Activated CD4-positive, alpha-beta T cell treated with anti-CD3 and anti-CD28 coated beads for 36 hours (primary cell): ENCODE measurements at places on chromosomes 7 and 10. TPM values are rescaled to one million over a fixed set of nuclear protein-coding genes. Genes with fewer than 3 reads are reported as not detected.

- H3K27ac ChIP-seq: peak overlapping the region; percentile 44
- DNase-seq: no peak
- no peaks in the 10 kb centered on the region for H3K27me3 ChIP-seq
- H3K36me3 ChIP-seq: peaks cover 28% of the 10 kb centered on the region
Measured at GRCh38 chr7:139370301-139370942, 10.7 kb downstream of the LUC7L2 start.

The RUFY2 gene
- 9.1 TPM for total RNA-seq

The TMEM184A gene
- 0.14 TPM for total RNA-seq

The DEPP1 gene
- total RNA-seq: 0.28 TPM

DNA sequence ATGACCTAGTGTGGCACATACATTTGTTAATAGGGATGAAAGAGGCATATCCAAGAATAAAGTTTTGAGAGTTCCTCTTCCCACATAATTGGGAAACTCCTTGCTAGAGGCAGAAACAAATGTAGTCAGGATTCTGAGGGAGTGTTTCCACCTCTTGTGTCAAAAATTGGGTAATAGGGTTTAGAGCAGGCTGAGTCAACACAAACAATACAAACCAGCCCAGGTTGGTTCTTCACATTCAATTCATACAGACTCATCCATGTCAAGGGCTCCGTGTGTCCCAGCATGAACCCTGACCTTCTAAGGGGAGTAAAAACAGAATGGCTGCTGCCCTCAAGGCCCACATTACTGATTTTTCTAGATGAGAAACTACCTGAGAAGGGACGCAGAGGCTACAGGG lies 75.3 kb downstream of the GLI3 start:
- H3K4me3 ChIP-seq: no peak overlapping the region
- H3K27ac ChIP-seq: no peak overlapping the region
- no peaks in the 10 kb centered on the region for H3K27me3 ChIP-seq
- H3K4me1 ChIP-seq: no peaks in the 10 kb centered on the region
- DNase-seq: no peak

GRCh38 chr7:16350634-16351033 lies 70.7 kb downstream of the CRPPA start:
- H3K4me3 ChIP-seq: no peak overlapping the region
- no peak overlapping the region for H3K27ac ChIP-seq
- DNase-seq: no peak
- H3K27me3 ChIP-seq: no peaks in the 10 kb centered on the region

DNA sequence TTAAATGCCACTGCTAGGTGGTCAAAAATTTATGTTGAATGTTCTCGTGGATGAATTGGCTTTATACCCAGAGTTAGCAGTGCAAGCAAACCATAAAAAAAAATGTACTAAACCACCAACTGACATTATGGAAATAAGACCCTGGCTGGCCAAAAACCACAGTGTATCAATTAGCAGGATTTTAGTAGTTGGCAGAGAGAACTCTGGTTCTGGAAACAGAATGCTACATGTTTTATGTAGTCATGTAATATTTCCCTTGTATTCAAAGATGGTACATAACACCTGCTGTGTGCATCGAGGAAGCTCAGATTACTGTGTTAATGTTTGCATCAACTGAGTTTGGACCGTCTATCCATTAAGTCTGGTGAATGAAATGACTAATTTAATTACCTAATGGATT lies 618.5 kb downstream of the CCSER2 start:
- H3K27ac ChIP-seq: no peak overlapping the region
- no peak for DNase-seq
- no peaks in the 10 kb centered on the region for H3K36me3 ChIP-seq
- no peak overlapping the region for H3K4me3 ChIP-seq
- H3K4me1 ChIP-seq: no peaks in the 10 kb centered on the region

- no peak overlapping the region for H3K27ac ChIP-seq
- peaks cover 3% of the 10 kb centered on the region for H3K36me3 ChIP-seq
- H3K27me3 ChIP-seq: peaks cover 4% of the 10 kb centered on the region
- H3K4me3 ChIP-seq: no peak overlapping the region
- DNase-seq: no peak
Measured at GRCh38 chr7:73721377-73721817, 1.9 kb upstream of the STX1A start.

- DNase-seq: no peak
- H3K36me3 ChIP-seq: no peaks in the 10 kb centered on the region
- H3K27ac ChIP-seq: no peak overlapping the region
- no peak overlapping the region for H3K4me3 ChIP-seq
- H3K27me3 ChIP-seq: peaks cover 2% of the 10 kb centered on the region
Measured at GRCh38 chr10:84783909-84784308, 455.5 kb downstream of the CCSER2 start.

DNA sequence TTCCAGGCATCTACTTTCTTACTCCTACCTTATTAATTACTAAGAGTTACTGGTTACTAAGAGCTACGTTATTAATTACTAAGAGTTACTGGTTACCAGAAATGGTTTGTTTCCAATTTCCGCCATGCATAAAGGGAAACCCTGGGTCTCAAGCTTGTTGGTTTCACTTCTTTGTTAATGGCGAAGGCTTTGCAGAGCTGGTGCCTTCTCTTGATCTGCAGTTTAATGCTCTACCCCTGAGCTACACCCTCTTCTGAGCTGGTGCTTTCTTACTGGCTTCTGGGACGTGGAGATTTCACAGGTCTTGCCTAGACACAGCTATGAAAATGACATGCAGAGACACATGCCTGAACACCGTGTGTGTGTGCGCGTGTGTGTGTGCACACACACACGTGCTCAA lies 560 bp downstream of the CPA4 start:
- DNase-seq: no peak
- H3K4me3 ChIP-seq: no peak overlapping the region
- H3K27ac ChIP-seq: no peak overlapping the region
- no peaks in the 10 kb centered on the region for H3K36me3 ChIP-seq
- H3K27me3 ChIP-seq: no peaks in the 10 kb centered on the region
- no peaks in the 10 kb centered on the region for H3K4me1 ChIP-seq

- no peaks in the 10 kb centered on the region for H3K36me3 ChIP-seq
- H3K4me3 ChIP-seq: no peak overlapping the region
- H3K4me1 ChIP-seq: no peaks in the 10 kb centered on the region
Measured at GRCh38 chr10:127400216-127400615, 148.9 kb upstream of the NPS start.

DNA sequence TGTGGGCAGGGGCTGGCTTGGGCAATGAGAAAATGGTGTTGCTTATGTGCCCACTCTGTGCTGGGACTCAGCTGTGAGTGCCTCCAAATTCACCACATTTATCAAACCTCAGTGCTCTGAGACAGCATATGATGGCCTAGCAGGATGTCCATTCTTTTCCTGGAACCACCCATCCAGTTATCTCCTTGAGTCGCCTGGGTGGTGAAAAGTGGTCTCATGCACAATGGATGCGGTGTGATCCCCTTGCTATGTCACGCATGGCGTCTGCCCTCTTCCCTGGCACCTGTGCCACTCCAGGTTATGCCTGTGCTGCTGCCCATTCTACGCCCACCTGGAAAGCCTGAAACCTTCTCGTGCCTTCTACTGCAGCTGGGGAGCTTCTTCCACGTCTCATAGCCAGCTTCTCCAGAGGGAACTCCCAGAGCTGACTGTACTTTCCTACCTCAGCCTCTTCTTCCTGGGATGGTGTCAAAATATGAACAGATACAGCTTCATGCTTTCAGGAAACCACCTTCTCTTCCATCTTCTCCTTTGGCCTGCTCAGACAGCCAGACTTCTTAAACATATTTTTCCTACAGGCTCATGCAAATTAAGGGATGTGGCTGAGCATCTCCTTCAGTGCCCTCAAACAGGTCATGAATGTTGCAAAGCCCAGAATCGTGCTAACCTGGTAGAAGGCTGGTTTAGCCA lies 147.3 kb downstream of the PFKFB3 start:
- peaks cover 29% of the 10 kb centered on the region for H3K36me3 ChIP-seq
- H3K4me1 ChIP-seq: peaks cover 62% of the 10 kb centered on the region
- H3K27ac ChIP-seq: peak overlapping the region; percentile 65
- H3K4me3 ChIP-seq: no peak overlapping the region
- H3K27me3 ChIP-seq: no peaks in the 10 kb centered on the region
